Activated CD4-positive, CD25-positive, alpha-beta regulatory T cell (primary cell): ENCODE measurements at places on chromosomes 11 and 22.

DNA sequence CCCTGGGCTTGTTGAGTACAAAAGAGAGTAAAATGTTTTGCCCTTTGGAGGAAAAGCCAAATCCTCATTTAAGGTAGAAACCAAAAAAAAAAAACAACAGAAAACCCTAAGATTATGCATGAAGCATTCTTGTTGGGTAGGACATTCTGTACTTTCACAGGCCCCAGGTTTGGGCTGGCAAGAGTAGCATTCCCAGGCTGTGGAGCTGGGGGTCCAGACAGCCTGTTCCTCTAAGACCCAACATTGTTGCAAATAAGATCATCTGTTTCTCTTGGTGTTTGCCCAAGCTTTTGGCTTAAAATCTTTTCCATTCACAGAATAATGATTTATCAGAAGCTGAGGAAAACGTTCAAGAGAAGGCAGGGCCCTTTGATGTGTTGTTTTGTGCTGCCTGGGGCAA, 123.8 kb downstream of the MICAL2 start:
- no peak for DNase-seq

GRCh38 chr22:31585161-31585859, 76.7 kb downstream of the PISD start:
- no peak for DNase-seq

GRCh38 chr22:18997925-18998315, 61.8 kb upstream of the PRODH start:
- no peak for DNase-seq

DNA sequence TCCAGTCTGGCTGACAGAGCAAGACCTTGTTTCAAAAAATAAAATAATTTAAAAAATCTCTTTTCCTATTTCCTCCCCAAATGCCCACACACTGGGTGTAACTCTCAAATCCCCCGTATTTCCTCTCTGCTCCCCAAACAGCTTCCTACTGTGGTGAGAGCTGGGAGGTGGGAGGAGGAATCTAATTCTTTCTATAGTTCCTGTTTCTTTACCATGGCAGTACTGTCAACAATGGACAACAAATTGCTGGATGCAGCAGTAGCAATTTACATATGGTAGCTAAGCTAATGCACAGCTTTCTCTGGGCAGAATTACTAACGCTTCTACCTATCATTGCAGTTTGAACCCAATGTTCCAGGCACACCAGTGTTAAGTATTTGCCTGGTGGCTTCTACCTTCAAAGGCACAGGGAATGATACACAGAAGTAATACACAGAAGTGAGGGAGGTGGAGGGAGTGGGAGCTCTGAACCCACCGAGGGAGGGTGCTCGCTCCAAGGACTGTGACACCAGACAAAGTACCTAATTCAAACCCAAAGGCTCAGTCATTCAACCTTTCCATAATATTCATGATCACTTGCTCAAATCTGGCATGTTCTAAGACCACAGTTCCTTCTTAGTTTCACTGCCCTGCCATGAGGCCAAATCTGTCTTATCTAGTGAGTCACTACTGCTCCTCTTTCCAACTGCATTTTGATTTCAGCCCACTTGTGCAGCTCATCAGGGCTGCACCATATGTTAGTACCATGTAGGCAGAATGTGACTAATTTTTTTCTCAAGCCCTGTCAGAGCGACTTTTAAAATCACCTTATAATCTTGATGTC, 37.9 kb downstream of the CELF1 start:
- no peak for DNase-seq

- DNase-seq = no peak
Measured at GRCh38 chr22:24937114-24937513, 9.4 kb downstream of the LHFPL7 start.

- DNase-seq = peak; percentile 69
Measured at GRCh38 chr22:46150034-46150654, at the start of gene PPARA. Gene PPARA, plus strand, starts transcription at chr22:46150526. Its CDS starts 47,858 bp downstream, at chr22:46198384.

DNA sequence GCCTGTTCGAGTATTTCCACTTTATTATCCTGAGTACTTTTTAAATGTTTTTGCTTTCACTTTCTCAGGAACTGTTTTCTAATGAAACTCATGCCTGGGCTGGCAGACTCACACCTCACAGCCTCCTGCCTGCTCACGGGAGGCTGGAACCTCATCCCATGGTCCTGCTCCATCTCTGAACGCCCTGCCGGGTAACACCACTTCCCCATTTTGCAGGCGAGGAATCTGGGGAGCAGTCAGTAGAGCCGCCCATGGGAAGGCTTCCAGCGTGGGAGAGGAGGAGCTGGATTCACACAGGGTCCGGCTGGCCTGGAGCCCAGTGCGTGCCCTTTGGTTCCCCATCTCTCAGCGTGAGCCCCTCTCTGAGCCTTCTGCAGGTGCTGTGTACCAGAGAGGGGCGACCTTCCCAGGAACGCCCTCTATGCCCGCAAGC, 53.6 kb downstream of the SCUBE1 start:
- DNase-seq = no peak

DNA sequence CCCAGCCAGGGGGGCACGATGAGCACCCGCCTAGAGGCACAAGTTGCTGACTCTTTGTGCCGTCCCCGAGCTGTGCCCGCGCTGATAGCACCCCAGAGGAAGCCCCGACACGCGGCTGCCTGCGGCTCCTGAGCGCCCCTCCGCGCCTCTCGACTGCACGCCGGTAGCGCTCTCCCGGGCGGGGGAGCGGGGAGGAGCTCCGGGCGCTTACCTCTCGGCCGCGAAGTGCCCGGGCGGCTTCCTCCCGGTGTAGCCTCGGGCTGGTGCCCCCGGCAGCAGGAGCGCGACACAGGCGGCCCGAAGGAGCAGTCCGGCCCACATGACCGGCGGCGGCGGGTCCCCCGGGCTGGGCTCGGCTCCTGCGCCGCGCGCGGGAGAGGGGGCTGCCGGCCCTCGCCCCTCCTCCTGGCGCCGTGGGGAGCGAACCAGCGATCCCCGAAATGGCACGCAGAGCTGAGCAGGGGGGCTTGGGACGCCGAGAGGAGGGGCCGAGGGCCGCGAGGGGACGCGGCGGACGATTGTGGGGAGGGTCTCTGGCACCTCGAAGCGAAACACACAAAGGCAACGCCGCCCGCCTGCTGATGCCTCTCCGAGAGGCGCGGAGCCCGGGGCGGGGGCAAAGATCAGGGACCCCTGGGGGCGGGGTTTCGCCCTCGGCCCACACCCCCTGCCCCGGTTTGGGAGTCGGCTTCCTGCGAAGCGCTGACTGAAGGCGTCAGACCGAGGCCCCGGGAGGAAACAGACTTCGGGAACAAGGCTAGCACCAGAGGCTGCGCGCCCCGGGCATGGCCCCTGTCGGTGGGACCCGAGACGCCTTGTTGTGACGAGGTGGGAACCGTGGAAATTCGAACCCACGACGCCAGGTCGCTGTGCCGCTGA, at the start of gene VWCE:
Gene VWCE (minus strand): TSS at position 600 of the 879 bp plus-strand sequence. CDS start 279 bp downstream, at position 321.
- DNase-seq = peak; percentile 35

DNA sequence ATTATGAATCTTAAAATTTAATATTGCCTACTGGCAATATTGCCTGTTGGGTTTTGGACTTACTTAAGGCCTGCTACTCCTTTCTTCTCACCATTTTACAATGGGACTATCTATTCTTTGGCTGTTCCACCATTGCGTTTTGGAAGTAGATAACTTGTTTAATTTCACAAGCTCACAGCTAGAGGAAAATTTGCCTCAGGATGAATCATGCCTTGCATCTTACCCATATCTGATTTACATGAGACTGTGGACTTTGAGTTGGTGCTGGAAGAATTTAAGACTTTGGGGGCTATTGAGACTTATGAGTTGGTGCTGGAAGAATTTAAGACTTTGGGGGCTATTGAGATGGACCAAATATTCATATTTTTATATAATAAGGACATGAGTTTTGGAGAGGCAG, 662.6 kb downstream of the METTL15 start:
- DNase-seq = no peak

GRCh38 chr11:27875831-27876775, 175.8 kb upstream of the BDNF start:
- no peak for DNase-seq
